ENCODE measurements at places on chromosomes 3 and 15. TPM values are rescaled to one million over a fixed set of nuclear protein-coding genes. Genes with fewer than 3 reads are reported as not detected.

The CLDN18 gene
- total RNA-seq = not detected

The SLC15A2 gene
- total RNA-seq = 0.32 TPM

The CCDC80 gene
- 854 TPM for total RNA-seq

The ALS2CL gene
- total RNA-seq = 7.1 TPM

The CELSR3 gene
- total RNA-seq = 1.6 TPM

The DNAH1 gene
- total RNA-seq = 9.2 TPM

The PP2D1 gene
- not detected for total RNA-seq

The CCDC39 gene
- total RNA-seq = not detected

The CDHR4 gene
- not detected for total RNA-seq

The ERICH6 gene
- 0.32 TPM for total RNA-seq

The DUOX1 gene
- 1.5 TPM for total RNA-seq

The MUC20 gene
- 0.65 TPM for total RNA-seq

The GOLGA8B gene
- total RNA-seq = 14.9 TPM

The RETNLB gene
- not detected for total RNA-seq

The SKOR1 gene
- total RNA-seq = 0.49 TPM

The CPN2 gene
- not detected for total RNA-seq

The KCNMB3 gene
- total RNA-seq = 1.9 TPM

The WDR82 gene
- total RNA-seq = 57.6 TPM

The CACNA2D3 gene
- 2.4 TPM for total RNA-seq

The BDH1 gene
- 14.1 TPM for total RNA-seq

The MB21D2 gene
- total RNA-seq = 11.8 TPM

The RUBCN gene
- 21.3 TPM for total RNA-seq

The UNC13C gene
- total RNA-seq = not detected

The SCN5A gene
- 0.24 TPM for total RNA-seq

The NMD3 gene
- 61.7 TPM for total RNA-seq

The PATL2 gene
- 0.61 TPM for total RNA-seq

The BFSP2 gene
- not detected for total RNA-seq

The TASOR gene
- total RNA-seq = 100.0 TPM

The TAGLN3 gene
- total RNA-seq = 0.16 TPM

The RAD51 gene
- total RNA-seq = 1.1 TPM

The SOX14 gene
- total RNA-seq = not detected

The SLC22A13 gene
- total RNA-seq = 0.97 TPM

The LIPC gene
- 1.6 TPM for total RNA-seq
